Activated CD8-positive, alpha-beta T cell treated with anti-CD3 and anti-CD28 coated beads for 36 hours (primary cell): ENCODE measurements at places on chromosomes 3 and 15. TPM values are rescaled to one million over a fixed set of nuclear protein-coding genes. Genes with fewer than 3 reads are reported as not detected.

- no peak overlapping the region for H3K27ac ChIP-seq
- no peaks in the 10 kb centered on the region for H3K36me3 ChIP-seq
- H3K4me1 ChIP-seq: peaks cover 6% of the 10 kb centered on the region
- DNase-seq: no peak
- H3K27me3 ChIP-seq: no peaks in the 10 kb centered on the region
These were observed 31.3 kb upstream of the TMEM115 start for GRCh38 chr3:50390508-50391224.

DNA sequence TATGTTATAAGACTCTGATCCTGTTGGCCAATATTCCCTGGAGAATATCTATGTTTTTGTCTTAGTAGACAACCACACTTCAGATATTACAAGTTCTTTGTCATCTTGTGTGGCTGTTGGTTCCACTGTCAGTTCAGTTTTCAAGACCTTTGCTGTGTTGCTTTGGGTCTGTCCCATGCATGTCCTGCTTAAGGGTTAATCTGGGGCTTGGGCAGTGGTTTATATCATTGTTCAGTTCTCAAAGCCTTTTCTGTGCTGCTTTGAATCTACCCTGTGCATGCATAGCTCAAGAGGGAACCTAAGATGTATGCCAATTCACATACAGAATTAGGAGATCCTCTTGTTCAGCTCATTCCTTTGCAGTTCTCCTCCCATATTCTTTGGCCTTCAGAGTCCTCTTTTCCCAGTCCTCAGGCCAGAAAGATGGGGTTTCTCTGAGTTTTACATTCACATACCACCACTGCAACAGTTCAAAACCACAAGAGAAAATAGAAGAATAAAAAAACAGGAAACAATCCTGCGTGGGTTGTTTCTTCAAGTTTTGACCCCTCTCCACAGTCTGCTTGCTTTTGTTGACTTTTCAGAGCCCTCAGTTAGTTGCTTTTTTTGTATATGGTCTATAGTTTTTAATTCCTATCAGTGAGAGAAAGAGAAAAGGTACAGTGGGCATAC, 21.6 kb downstream of the BUB1B start:
- no peaks in the 10 kb centered on the region for H3K27me3 ChIP-seq
- H3K36me3 ChIP-seq: peaks cover 50% of the 10 kb centered on the region
- peaks cover 23% of the 10 kb centered on the region for H3K4me1 ChIP-seq

DNA sequence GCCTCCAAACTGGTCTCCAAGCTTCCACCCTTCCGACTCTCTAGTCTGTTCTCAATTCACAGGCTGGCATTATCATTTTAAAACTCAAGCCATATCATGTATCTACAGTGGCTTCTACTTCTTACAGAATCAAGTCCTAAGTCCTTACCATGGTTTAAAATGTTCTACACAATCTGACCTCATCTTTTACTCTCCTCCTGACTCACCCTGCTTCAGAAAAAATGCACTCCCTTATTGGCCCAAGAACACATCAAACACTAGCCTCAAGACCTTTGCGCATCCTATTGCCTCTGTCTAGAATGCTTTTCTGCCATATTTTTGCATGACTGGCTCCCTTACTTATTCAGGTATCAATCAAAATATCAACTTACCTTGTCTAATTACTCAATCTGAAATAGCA, 11.0 kb downstream of the MRPL3 start:
- no peaks in the 10 kb centered on the region for H3K27me3 ChIP-seq
- peaks cover 27% of the 10 kb centered on the region for H3K4me1 ChIP-seq
- H3K4me3 ChIP-seq: no peak overlapping the region
- peaks cover 48% of the 10 kb centered on the region for H3K36me3 ChIP-seq

GRCh38 chr3:42247576-42248027, 18.4 kb downstream of the CCK start:
- no peak overlapping the region for H3K4me3 ChIP-seq
- H3K27ac ChIP-seq: no peak overlapping the region
- peaks cover 3% of the 10 kb centered on the region for H3K4me1 ChIP-seq
- H3K36me3 ChIP-seq: no peaks in the 10 kb centered on the region

The CLRN1 gene
- total RNA-seq: not detected

The PLAAT1 gene
- not detected for total RNA-seq
